ENCODE measurements at places on chromosomes 5 and 9.

DNA sequence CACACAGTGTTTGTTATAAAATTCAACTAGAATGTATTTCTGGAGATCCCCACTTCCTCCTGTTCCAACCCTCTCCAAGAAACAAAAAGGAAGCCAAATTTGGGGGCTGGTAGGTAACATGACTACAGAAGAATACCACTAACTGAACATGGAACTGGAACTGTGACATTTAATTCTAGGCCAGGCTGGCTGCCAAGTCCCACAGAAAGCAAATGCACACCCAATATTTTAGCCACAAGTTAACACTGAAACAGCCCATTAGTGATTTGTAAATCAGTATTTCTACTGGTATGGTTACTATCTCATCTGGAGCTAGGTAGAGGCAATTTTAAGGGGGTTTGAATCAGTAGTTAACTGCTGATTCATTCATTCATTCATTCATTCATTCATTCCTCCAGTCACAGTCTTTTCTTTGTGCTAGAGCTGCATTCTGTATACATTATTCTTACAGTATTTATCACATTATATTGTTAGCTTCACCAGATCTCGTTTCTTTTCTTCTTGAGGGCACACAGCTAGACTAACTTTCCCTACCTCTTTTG, 131.7 kb upstream of the GDNF start:
- no peak for DNase-seq

DNA sequence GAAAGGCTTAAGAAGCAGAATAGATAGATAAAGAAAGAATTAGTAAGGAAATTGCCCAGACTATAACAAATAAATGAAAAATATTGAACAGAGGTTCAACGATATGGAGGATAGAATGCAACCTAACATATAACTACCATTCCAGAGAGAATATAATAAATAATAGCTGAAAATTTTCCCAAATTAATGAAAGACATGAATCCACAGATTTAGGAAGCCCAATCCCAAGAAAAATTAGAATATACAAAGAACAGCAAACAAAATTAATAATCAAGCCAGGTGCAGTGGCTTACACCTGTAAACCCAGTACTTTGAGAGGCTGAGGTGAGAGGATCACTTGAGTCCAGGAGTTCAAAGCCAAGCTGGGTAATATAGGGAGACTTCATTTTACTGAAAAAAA, 27.8 kb upstream of the FNIP1 start:
- no peak for DNase-seq

DNA sequence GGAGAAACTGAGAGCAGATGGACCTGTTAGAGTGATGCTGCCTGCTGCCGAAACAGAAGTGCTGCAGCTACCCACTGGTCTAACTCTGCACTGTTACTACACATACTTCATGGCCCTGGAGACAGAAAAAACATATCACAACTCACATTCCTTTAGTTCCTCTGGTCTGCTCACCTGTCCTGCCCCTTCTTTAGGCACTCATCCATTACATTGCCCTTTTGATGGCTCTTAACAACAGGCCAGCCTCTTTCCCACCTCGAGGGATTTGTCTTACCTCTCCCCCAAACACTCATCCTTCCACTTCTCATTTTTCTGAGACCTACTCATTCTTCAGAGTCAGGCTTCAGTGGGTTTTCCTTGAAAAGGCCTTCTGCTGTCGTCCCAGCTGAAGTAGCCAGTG, 49.2 kb downstream of the KCTD16 start:
- DNase-seq: no peak

DNA sequence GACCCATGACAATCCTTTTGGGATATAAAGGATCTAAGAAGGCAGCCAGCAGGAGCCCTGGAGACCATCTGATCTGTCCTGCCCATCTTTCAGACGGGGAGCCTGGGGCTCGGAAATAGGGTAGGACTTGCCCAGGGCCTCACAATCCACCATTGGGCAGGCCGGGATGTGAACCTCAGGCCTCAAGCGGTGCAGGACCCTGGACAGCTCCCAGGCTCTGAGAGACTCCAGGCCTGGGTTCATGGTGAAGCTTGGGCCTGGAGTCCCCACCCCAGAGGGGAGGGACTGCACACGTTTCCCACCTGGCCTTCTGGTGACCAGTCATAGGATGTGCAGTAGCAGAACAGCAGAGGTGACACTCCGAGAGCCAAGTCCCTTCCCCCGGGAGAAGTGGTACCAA, 36.6 kb upstream of the RAPGEF1 start:
- DNase-seq: peak; percentile 28

GRCh38 chr9:36632892-36633291, 60.2 kb downstream of the MELK start:
- no peak for DNase-seq

GRCh38 chr5:14450018-14450524, 131.5 kb upstream of the OTULINL start:
- no peak for DNase-seq

DNA sequence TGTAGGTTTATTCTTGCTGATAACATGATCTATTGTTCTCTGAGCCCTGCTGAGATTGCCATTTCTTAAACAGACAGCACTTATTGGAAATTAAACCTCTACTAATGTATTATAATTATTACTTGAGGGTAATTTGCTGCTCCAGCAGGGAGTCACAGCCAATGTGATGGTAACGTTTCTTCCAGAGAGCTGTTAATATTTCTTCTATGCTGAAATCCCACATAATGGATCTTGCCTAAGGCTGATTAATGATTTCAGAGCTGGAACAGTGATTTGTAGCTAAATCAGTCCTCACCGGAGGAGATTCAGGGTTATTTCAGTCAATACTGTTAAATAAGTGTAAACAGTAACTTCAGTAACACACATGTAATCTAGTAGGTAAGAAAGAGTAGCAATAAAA, 170.1 kb downstream of the CDH12 start:
- no peak for DNase-seq

DNA sequence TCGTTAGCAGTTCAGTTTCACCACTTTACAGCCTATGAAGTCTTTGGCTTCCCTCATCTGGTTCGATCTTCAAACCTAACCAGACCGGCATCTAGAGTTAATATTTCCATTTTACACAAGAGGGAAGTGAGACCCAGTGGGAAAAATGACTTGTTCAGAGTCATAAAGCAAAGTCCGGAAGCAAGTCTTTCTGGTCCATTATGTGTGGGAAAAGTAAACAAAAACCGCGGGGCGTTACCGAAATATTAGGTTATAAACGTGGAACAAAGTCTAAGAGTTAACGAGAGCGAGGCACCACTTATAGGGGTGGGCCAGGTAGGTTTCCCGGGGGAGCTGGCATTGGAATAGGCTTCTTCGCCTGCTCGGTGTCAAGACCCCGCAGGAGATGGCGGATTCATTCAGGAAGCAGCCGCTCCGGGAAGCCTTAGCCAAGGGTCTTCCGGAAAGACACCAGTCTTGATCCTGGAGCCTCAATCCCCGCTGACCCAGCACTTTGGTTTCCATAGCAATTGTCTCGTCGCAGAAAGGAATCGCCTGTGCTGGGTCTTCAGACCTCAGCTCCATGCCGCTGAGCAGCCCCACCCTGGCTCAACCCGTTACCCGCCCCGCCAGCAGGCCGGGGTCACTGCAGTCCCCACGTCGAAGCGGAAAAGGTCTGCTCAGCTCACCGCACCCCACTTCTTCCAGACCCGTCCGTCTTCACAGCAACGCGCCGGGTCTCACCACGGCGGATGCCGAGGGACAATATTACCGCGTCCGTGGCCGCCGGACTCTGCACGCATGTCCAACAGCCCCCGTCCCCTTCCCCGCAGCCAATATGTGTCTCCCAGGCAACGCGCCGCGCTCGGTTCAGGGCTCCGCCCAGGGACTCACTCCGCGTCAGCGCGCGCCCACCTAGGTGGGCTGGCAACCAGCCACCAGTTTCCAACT, at the start of gene C5orf52:
C5orf52 (plus strand) TSS at position 872 of the 930 bp plus-strand sequence. CDS start 82 bp downstream, outside the sequence.
- DNase-seq: no peak

GRCh38 chr5:112762113-112762810, 24.6 kb downstream of the APC start:
- no peak for DNase-seq

DNA sequence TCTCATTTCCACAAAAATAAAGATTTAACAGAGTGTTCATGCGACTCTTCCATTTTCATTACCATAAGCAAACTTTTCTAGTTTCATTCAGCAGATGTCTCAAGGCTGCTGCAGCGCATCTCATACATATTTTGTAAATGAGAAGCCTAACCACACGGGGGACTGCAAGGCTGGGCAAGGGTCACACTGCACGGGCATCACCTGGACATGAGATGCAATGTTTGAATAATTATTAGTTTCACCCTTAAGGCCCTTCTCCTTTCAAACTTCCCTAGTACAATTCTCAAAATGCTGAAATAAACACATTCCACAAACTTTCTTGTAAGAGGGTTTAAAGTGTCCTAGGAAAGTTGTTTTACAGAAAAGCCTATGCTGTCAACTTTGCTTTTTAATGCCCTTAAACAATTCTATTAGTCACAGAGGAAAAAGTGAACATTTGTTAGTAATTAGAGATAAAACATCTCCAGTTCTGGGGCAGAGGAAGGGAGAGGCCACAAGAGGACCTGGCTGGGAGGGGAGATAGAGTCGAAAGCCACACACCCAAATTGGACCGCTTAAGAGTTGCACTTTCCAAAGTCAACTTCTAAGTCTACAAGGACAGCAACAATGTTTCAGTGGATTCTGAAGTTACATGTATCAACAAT, 1.3 kb downstream of the DENND1A start:
- no peak for DNase-seq

- DNase-seq: no peak
Measured at GRCh38 chr5:73969195-73970036, 343.4 kb downstream of the ARHGEF28 start.

GRCh38 chr5:110809006-110809405, 70.2 kb downstream of the SLC25A46 start:
- DNase-seq: no peak

GRCh38 chr9:135066291-135066690, 21.2 kb upstream of the OLFM1 start:
- no peak for DNase-seq

DNA sequence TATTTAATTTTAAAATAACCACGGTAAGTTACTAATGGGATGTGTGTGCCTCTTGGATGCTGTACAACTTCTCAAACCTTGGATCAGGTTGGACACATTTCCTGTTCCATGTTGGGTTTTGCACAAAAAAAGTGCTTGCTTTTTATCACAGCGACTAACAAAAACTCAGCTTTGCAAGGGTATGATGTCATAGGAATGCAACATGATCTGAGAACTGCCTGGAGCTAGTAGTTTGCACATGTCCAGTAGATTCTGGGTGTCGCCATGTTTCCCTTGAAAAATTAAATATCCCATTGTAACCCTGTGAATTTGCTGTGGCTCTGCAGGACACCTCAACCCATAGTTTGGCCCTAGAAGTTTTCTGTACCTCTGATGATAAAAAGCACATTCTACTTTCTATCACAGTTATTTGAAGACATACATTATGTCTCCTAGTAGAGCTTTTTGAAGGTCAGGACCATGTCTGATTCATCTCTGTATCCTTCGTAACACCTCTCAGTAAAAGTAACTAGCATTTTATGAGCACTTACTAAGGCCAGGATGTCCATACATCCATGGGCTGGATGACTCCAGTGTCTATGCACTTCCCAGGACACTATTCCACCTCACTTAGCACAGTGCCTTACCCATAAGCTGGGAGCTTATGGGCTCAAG, 11.5 kb upstream of the FRMPD1 start:
- DNase-seq: no peak
